ENCODE measurements at places on chromosomes 1 and 21.

GRCh38 chr1:198607714-198608113, 31.1 kb upstream of the PTPRC start:
- DNase-seq: no peak

DNA sequence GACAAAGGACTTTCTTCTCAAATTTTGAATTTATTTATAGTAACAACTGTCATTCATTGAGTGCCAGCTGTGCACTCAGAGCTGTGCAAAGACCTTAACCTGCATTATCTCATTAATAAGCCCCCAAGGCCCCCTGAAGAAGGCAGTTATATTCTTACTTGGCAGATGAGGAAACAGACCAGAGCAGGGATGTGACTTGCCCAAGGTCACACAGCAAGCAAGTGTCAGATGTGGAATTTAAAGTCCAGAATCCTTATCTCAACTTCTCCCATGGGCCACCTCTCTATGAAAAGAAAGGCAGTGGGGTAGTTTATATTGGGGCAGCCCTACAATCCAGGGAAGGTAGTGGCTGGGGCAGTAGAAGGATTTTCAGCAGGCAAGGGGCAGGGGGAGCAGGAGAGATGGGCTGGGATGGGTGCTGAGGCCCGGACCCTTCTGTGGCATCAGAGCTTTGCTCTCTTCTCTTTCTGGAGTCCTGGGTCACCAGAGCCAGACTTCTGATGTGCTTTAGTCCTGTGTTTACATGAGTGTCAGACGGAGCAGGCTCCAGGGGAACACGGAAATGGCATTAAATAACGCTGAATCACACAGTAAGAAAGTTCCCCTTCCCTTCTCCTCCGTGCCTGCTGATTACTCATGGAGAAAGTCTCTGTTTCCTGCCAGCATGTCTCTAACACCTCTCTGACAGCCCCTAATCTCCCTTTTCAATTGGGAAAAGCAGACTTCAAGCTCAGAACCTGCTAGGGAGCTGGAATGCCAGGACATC, 39.5 kb downstream of the EPHB2 start:
- DNase-seq: no peak

GRCh38 chr1:160204526-160205241, 500 bp upstream of the PEA15 start:
- peak; percentile 28 for DNase-seq

GRCh38 chr21:45583831-45584509, 41.7 kb upstream of the SLC19A1 start:
- no peak for DNase-seq

DNA sequence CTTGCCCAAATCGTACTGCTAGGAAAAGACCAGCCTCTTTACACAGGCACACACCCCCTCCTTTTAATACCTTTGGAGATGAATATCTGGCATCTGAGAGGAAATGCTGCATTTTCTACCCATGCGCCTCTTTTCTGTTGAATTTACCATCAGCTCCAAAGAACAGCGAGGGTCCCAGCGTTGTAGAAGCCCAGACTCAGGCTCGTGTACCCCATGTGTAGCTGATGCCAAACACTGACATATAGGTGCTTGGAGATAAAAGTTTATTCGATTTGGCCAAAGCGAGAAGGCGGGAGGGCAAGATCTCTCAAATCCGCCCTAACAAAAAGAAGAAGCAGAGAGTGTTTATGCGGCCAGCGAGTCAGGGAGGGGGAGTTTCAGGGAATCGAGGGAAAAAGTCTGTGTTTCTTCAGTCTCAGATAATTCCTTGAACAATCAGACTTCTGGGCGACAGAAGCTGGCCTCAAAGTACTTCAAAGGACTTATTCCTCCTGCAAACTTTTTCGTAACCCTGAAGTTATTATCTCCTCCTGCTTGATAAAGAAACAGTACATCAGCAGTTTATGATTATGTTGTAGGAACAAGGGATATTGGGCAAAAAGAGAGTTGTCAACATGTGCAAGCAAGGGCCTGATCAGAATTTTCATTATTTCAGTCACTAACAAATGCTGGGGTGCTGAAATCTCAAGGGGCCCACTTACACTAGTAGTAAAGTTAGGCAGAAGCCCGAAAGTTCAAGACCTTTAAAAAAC, 642 bp upstream of the CREG1 start:
- peak; percentile 72 for DNase-seq
